T1000 (cell line): ENCODE measurements at places on chromosomes 12 and 14.

DNA sequence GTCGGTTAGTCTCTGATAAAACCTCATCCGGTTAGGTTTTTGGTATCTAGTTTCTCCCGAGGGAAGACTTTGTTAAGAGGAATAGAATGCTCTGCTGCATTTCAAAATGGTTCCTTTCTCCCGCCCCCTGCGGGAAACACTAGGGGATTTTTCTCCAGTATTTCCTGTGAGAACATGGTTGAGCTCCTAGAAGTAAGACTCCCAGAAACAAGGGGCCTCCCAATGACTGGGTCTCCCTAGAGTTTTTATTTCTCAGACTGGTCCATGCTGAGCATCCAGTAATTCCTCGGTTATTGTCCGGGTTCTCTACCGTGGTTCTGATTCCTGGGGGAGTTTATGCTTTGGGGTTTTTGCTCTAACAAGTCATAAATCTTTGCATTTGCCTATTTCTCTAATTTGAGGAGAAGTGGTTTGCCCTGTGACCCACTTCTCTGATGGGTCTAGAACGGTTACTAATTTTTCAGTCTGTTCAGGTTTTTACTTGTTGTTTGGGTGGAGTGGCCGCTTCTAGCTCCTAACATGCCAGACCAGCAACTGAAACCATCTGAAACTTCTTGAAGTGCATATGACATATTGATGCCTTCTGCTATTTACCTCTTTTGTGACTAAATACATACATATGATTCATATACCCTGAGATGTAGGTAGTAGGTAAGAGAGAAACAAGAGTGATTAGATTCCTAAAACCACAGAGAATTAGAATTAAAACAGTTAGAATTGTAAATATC, 25.1 kb downstream of the TESPA1 start:
- DNase-seq: no peak

DNA sequence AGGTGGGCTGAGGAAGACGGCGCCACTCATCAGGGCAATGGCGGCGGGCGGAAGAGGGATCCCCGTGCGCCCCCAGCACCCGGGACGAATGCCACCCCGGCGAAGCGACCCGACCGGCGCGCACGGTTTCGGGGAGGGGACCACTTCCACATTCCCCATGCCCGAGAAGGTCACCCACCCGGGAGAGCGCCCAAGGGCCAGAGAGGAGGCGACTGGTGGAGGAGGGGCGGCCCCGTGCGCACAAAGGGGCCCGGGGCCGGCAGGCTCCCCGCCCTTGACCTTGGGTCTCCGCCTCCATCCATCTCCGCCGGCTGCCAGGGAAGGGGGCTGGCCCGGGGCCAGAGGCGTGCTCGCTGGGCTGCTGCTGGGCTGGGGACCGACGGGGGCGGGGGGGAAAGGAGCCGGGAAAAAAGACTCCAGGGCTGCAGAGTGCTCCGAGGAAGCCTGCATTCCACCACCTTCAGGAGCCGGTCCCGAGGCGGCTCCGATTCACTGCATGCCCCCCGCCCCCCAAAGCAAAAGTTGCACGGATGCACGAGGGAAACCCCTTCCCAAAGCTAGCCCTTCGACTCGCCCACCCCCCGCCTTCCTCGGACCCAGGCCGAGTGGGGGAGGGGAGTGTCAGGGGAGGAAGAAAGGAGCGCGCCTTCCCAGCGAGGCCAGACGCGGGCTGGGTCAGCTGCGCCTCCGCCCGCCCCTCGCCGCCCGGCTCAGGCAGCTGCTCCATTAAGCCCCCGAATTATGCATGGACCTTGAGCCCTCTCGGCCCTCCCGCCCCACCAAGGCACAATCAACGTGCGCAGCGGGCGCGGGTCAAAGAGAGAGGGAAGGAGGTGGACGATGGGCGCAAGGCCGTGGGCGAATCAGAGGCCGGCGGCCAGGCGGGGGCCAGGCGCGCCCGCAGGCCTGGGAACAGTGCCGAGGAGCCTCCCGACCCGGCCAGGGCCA, 26.2 kb downstream of the BCL11B start:
- no peak for DNase-seq

- no peak for DNase-seq
Observed at GRCh38 chr14:42378880-42379279, 772.2 kb downstream of the LRFN5 start.

GRCh38 chr14:20184181-20184580, 6.5 kb upstream of the OR11G2 start:
- no peak for DNase-seq

- no peak for DNase-seq
Observed at GRCh38 chr12:89745286-89745685, 36.6 kb upstream of the ATP2B1 start.

GRCh38 chr12:106594447-106594846, 11.6 kb downstream of the RFX4 start:
- DNase-seq: no peak

DNA sequence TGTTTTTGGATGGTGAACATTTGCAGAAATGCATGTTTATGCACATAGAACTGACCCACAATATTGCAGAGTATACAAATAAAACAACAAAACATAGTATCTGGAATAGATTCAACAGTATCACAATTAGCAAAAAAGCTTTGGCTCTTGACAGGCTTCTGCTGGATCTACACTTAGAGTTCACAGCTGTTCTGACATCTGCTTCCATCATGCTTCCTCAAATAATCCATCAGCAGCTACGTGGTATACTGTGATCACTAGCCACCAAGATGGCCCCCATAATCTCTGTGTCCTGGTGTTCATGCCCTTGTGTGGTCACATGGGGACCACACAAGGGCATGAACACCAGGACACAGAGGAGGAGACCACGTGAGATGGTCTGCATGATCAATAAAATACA, 166.6 kb upstream of the CCDC198 start:
- no peak for DNase-seq

DNA sequence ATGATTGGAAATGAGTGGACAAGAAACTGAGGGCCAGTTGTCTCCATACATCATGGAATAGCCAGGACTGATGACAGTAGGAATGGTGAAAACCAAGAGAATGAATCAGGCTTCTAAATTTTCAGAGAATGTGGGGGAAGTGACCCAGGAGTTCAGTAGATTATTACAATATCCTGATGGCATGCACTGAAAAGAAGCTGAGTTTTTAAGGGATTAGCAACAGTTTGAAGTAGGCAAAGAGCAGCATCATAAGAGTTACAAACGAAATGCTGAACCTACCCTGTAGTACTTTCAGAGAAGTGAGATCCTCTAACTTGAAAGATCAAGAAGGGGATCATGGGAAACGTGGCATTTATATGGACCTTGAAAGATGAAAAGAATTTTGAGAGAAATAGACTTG, 13.2 kb downstream of the SLC2A14 start:
- DNase-seq: no peak

DNA sequence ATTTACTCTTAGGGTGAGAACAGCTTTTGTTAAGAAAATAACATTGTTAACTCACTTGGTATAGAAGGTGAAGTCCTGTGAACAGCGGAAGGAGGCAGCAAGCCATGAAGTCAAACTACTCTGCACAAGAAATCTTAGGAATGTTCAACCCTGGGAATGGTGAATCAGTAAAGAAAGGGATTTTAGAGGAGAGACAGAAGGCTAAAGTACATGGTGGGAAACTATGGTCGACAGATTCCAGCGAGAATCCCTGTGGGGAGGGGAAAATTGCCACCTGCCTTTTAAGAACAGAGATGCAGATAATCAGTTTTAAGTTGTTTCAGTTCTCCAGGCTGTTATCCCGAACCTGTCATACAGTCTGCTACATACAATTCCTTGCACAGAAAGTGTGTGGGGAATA, 63.2 kb upstream of the PTPRR start:
- no peak for DNase-seq

DNA sequence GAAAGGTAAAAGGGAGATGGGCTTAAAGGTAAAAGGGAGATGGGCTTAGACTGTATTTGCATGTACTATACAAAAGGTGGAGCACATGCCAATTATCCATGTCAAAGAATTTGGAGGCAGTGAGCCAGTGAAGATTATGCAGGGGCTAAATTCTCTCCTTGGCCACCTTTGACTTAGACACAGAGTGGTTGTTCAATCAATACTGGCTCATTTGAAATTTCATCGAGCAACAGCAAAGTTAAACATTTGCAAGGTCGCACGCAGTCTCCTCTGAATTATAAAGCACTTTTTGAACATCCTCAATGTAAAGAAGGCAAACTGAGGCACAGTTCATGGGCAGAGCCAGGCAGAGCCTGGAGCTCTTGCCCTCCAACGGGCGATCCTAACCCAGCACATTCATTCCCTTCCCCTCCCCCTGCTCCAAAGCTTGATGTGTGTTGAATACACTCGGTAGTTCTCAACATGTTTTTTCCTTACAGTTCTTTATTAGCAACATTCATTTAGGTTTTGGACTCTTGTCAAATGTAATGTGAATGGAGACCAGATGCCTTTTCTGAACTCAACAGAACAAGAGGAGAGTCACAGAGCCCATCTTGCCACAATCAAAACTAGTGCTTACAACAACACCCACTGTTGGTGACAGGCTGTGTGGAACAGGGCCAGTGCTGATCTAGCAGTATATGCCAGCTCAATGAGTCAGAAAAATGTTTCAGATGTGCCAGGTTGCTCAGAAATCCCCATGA, 169.7 kb upstream of the G2E3 start:
- no peak for DNase-seq

DNA sequence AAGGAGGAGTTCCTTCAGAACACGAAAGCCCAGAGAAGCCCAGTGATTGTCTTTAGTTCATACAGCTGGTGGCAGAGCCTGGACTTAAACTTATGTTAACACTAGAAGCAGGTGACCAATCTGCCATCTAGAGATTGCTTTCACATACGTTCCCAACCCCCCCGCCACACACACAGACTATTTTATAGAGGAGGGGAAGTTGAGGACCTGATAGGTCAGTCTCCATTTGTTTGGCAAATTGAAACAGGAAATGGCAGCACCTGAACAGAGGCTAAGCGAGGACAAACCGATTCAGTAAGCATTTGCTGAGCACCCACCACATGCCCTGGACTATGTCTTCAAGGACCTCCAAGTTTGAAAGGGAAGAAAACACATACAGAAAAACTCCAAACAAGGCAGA, 4.8 kb upstream of the PLEKHD1 start:
- no peak for DNase-seq

- no peak for DNase-seq
Observed at GRCh38 chr12:66661357-66661756, 17.5 kb downstream of the GRIP1 start.

DNA sequence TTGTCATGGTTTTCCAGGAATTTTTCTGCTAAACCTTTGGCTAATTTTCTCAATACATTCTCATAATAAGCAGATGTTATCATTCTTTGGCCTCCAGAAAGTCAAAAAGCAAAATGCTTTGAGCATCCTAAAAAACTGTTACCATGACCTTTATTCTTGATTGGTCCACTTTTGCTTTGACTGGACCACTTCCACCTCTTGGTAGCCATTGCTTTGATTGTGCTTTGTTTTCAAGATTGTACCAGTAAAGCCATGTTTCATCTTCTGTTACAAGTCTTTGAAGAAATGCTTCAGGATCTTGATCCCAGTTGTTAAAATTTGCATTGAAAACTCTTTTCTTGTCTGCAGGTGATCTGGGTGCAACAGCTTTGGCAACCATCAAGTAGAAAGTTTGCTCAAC, 180.1 kb downstream of the DUSP6 start:
- no peak for DNase-seq

DNA sequence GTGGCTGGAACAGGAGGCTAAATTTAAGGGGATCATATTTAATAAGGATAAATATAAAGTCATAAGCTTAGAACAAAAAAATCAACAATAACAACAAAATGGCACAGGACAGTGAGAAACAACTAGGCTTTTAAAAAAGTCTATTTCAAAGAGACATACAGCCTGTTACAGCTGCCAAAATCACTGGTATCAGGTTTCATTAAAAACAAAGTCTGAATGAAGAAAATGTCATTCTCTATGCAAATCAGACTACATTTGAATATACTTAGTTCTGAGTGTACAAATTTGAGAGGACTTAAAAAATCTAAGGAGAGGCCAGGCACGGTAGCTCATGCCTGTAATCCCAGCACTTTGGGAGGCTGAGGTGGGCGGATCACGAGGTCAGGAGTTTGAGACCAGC, 44.0 kb downstream of the TFCP2 start:
- no peak for DNase-seq

DNA sequence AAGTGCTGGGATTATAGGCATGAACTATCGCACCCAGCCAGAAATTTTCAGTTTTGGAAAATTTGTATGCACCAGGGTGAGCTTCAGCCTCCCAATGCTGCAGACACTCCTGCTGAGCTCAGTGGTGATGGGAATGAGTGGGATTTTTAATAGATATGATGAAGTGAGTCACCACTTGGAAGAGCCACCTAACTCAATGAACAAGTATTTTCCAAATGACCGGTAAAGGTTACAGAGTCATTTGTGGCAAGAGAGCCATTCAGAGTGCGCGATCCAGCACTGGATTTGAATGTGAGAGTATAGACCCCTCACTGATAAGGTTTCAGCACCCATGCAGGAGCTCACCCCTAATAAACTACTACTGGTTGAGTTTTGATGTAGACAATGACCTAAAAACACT, 100.7 kb downstream of the PPP2R5C start:
- no peak for DNase-seq

DNA sequence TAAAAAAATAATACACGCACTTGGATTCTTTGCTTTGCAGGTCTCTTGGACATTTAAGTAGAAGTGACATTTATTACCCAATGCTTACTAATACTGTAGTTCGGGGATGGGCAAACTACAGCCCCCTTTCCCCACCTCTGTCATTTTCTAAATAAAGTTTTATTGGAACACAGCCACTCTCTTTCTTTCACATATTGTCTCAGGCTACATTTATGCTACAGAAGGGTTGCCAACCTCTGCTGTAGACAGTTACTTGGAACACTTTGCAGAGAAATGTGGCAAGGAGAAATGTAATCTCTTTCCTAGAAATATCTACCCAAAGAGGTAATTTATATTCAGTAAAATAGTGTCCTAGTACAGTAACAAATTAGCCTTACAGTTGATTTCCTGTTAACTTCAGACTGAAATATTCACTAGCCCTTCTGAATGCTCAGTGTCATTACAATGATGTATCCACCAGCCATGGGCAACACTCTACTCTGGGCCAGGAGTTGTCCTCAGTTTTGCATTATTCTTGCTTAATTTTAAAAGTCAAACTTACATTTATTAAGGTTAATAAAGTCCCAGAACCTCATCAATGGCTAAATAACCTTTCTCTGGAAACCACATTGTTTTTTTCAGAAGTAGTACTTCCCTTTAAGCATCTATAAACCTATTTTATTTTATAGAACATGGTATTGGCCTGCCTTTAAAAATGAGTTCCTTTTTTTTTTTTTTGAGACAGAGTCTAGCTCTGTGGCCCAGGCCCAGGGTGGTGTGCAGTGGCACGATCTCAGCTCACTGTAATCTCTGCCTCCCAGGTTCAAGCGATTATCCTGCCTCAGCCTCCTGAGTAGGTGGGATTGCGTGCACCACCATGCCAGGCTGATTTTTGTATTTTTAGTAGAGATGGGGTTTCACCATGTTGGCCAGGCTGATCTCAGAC, 269.6 kb upstream of the AMIGO2 start:
- no peak for DNase-seq

- DNase-seq: no peak
Observed at GRCh38 chr12:54019091-54019811, 9.0 kb upstream of the HOXC6 start.
